Hypothalamus (tissue), 51 donors: ENCODE measurements at places on chromosomes 2 and 18.
A peak's percentile ranks its signal among the peaks of the same experiment; 100 is the strongest.

DNA sequence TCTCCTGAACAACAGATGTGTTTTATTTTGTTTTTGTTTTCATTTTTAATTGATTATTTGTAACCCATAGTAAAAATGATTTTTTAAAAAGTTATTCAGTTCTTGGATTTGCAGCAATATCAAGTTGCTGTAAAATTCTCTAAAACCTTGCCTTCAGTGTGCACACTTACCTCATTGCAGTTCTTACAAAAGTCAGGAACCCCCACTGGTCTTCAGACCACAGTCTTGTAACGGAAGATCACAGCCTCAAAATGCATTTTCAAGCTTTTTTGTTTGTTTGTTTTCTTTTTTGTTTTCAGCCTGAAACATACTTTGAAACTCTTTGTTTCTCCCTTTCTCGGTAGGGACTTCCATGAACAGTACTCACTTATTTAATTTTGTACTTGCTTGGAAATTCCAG, 1012.8 kb upstream of the GYPC start:
- DNase-seq, result no peak

- no peak for DNase-seq
These were observed 27.5 kb downstream of the CDH20 start for GRCh38 chr18:61360404-61361383.

GRCh38 chr2:10325278-10326145, 22.8 kb downstream of the HPCAL1 start:
- no peak for DNase-seq

DNA sequence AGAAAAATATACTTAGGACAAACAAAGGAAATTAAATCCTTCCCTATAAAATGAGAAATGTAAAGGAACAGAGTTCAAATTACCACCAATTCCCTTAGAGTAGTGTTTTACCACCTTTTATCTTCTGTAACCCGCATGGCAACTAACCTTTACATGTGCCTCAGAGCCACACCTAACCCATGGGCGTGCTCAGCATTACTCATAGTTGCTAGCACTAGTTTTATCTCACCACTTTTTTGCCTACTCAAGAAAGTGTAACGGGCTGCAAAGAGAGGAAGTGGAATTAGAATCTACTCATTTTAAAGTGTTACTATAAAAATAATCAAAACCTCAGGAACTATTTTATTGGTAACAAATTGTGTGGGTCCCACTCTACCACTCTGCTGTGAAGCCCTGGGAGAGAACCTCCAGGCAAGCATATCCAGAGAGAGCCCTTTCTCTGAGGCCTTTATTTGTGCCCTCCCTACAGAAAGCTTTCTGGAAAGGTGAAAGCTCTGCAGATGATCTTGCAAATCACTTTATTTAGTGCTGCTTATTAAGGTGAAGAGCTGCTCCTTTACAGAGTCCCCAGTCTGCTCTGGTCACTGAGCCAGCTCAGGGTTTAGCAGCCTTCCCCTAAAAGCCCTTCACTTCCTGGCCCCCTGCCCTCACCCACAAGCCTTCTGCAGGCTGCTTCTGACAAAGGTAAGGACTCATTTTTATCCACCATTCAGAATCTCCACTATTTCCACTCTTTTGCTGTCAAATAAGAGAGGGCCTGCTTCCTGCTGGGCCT, 98.8 kb downstream of the TRABD2A start:
- no peak for DNase-seq

GRCh38 chr18:38902796-38903195, 1337.2 kb upstream of the CELF4 start:
- DNase-seq, result no peak

DNA sequence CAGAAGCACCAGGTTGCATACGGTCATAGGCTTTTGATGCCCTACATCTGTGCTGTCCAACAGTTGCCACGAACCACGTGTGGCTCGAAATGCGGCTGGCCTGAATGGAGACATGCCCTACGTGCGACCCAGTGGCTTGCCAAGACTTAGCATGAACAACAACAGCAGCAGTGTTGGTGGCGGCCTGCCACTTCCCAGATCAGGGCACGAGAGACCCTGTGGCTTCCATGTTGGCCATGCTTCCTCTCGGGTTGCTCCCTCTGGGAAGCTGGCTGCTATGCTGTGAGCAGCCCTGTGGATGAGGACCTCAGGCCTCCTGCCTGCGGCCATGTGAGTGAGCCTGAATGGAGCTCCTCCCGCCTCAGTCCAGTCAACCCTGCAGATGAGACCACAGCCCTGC, 212.3 kb downstream of the HDAC4 start:
- no peak for DNase-seq

DNA sequence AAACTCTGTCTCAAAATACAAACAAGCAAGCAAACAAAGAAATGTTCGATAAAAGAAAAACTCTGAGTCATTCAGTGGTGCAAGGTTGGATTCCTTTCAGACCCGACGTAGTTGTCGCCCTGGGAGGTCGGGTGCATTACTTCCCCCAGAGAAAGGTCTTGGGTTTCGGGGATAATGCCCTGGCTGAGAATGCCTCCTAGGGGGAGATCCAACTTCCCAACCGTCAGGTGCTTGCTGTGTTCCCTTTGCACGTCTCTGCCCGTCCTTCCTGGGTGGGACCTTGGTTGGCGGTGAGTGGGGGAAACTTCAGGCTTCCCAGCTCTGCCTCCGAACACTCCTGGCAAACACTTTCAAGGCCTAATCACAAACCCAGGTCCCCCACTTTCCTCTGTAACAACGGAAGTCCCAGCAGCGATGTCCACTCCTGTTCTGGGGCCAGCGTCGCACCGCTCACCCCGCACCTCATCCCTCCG, 609 bp downstream of the TPGS2 start:
- no peak for DNase-seq

GRCh38 chr18:59769129-59769865, 72.1 kb upstream of the CCBE1 start:
- no peak for DNase-seq

DNA sequence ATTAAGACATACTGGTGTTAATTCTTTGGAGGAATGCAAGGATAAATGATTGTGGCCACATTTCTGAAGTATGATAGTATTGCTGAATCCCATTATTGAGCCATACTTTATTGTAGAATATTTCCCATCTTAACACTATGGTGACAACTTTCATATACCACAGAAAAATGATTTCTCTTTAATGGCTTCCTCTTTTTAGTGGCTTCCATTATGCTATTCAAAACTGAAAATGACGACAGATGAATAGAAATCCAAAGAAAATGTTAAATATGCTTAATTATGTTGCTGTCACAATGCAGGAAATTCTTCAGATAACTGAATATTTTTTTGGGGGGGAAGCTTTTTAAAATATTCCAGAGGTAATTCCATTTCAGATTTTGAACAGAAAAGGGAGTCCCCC, 88.9 kb upstream of the TMEM200C start:
- no peak for DNase-seq

DNA sequence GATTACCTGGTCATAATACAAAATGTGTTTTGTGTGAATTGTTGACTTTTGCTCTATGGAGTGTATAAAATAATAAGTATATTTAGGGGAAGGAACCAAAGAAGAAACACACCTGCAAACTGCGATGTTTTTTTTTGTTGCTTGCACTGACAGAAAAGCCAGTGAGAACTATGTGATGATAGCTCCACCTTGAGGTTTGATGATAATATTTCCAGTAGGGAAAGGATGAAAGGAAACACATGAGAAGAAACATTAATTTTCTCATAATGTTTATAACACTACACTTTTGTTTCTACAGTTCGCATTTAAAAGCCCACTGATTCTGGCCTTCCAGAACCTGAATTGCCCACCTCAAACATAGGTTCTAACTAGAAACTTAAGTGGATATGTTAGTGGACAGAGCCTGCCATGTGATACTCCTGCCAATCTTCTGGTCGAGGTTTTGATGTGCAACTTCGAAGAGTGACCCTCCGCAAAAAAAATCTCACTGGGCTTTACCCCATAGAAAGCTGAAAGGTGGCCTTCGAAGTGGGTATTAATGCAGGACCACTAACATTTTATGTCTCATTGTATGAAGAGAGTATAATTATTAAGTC, 476.4 kb upstream of the SPHKAP start:
- DNase-seq, result no peak

DNA sequence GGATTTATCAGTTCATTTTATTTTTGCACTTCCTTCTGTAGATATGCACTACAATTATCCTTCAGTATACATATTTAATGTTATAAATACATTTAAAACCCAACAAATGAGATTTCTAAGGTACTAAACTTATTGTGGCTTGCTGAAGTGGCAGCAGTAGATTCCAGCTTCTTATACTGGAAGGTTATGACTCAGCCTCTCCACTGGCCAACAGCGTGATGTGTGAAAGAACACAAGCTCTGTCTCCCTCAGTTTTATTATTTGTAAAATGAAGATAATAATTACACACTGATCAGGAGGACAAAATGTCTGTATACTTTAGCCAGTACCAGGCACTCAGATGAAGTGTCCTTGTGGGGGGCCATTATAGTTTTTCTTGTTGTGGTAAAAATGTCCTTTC, 1147.1 kb downstream of the CNTNAP5 start:
- DNase-seq, result no peak

DNA sequence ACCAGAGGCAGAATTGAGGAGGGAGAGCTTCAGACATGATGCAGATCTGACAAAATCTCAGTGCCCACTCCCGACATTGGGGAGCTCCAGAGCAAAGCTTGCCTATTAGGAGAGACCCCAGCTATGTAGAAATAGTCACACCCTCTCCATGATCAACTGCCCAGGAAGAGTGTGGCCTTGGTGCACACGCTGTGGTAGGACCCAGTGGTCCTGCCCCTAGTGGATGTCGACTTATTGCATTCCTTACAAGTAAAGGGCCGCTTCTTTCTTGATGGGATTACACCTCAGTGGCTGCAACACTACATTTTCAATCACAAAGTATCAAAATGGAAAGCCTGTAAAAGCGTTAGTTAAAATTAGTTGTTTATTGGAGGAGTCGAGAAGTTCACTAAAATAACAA, 64.2 kb downstream of the VRK2 start:
- no peak for DNase-seq

DNA sequence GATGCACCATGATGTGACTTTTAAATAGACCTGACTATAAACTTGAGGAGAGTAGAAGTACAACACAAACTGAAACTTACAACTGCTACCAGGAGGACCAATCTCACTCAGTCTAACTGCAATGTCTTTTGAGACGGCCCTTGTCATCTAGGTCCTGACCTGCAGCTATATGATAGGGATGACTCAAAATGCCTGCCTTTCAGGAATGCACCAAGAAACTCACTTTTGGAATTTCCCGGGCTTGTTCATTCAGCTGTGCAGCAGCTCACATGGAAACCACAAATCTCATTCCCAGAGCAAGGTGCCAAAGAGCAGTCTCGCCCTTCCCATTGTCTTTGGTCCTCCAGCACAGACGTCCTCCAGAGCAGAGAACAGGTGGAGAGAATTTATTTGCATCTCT, 113.7 kb downstream of the SPOPL start:
- no peak for DNase-seq

DNA sequence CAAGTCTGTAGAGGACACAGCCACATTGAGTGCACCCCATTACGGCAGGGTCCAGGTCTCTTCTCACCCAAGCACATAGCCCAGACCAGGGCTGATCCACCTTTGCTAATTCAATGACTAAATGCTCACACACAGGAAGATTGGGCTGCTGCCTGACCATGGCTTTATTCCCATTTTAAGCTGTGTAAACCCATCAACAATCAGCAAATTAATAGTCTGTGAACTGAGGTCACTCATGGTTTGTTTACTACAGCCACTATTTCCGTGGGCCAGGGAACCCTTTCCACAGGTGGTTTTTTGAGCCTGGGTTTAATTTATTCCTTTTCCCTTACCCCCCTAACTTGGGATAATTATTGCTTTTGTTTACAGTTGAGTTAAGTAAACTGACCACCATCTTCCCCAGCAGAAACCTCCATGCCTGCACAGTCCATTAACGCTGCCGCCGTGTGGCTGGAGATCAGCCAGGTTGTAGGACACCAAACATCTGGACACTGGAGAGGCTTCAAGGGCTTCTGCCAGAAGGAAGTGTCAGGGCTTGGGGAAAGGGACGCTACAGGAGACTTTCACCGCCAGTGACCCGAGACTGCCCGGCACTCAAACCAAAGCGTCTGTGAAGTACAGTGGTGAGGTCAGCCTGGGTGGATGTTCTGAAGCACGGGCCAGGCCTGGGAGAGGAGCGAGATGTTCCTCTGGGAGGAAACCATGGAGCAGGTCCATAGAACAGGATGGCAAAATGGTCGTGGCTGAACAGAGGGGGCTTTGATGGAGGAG, 282.9 kb downstream of the DYSF start:
- DNase-seq, result no peak

- DNase-seq, result no peak
These were observed 50.8 kb downstream of the KCNIP3 start for GRCh38 chr2:95347681-95348608.

- no peak for DNase-seq
These were observed 27.3 kb downstream of the ITGAV start for GRCh38 chr2:186617148-186617547.

GRCh38 chr2:74424139-74424992, 2.8 kb downstream of the WDR54 start:
- no peak for DNase-seq

DNA sequence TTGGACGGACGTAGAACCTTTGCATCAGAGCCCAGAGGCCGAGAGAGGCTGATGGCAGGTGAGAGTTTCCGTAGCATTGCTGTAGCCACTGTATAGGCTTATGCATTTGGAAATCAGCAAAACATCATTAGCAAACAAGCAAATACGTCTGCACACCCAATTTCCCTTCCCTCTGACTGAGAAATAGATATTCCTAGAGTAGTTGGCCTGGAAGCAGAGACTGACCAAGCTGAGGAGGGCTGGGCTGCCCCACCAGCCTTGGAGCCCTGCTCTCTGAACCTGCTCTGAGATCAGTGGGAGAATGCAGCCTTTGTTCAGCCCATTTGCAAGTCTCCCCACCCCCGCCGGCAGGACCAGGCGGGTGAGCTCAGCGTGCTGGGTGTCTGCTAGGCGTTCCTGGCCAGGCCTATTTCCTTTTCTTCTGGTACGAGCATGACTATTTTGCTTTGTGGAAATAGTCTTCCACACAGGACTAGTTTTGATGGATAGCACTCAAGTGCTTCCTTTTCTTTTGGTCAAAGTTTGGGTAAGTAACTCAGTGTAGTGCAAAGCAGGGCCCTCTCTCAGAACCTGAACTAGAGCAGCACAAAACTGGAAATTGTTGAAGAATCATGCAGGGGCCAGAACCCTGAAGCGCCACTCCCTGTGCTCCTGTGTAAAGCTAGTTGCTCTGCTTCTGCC, 21.9 kb upstream of the RNF149 start:
- DNase-seq, result peak; percentile 58

- no peak for DNase-seq
These were observed 49.0 kb downstream of the STRADB start for GRCh38 chr2:201500534-201500933.

GRCh38 chr18:75339936-75340605, 87.4 kb downstream of the SMIM21 start:
- DNase-seq, result no peak

GRCh38 chr2:234806818-234807217, 145.0 kb upstream of the SH3BP4 start:
- no peak for DNase-seq

GRCh38 chr2:55302241-55302640, 33.2 kb upstream of the MTIF2 start:
- DNase-seq, result no peak

- DNase-seq, result no peak
These were observed 306.2 kb downstream of the ALK start for GRCh38 chr2:29615183-29615582.

- DNase-seq, result no peak
These were observed 1.4 kb downstream of the KRCC1 start for GRCh38 chr2:88053934-88054781.
